Endodermal cell (in vitro differentiated cells): ENCODE measurements at places on chromosomes 12 and 14. TPM values are rescaled to one million over a fixed set of nuclear protein-coding genes. Genes with fewer than 3 reads are reported as not detected.

Gene MDGA2
- 0.59 to 1.2 TPM (median 0.82 TPM) in 3 replicates for total RNA-seq

Gene RPL10L
- not detected in 2 replicates for total RNA-seq

Gene TMEM179
- 11.9 and 15.7 TPM in 2 replicates for total RNA-seq

Gene RNASE3
- total RNA-seq, result not detected in 2 replicates

Gene MGP
- not detected in 3 replicates for total RNA-seq

Gene TESPA1
- not detected in 2 replicates for total RNA-seq

Gene ADAM20
- total RNA-seq, result 0.86 and 1.6 TPM in 2 replicates

Gene CABP1
- 0.25 and 0.86 TPM in 2 replicates for total RNA-seq

Gene ACYP1
- total RNA-seq, result 11.8 to 32.5 TPM (median 26.0 TPM) in 3 replicates

Gene DNAH10
- total RNA-seq, result 0.54 and 0.64 TPM in 2 replicates

Gene KRT71
- not detected in 2 replicates for total RNA-seq

DNA sequence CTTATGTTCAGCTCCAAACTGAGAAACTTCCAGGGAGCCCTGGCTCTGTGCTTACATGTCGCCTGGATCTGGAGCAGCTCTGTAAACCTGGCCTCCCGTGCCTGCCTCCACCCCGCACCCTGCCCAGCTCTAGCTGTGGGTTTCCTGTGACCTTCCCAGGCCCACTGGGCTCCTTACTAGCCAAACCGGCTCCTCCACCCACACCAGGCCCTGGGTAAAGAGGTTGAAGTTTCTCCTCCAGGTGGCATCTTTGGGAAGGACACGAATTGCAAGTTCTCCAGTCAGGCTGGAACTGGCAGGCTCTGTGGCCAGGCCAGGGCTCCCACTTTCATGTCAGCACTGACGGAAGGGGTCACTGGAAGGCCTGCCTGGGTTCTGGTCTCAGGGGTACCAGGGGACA lies 60.9 kb upstream of the ZFP36L1 start:
- H3K27me3 ChIP-seq, result no peaks in the 10 kb centered on the region
- no peak overlapping the region for H3K27ac ChIP-seq
- no peaks in the 10 kb centered on the region for H3K4me1 ChIP-seq
- H3K4me3 ChIP-seq, result no peak overlapping the region
- no peaks in the 10 kb centered on the region for H3K36me3 ChIP-seq

DNA sequence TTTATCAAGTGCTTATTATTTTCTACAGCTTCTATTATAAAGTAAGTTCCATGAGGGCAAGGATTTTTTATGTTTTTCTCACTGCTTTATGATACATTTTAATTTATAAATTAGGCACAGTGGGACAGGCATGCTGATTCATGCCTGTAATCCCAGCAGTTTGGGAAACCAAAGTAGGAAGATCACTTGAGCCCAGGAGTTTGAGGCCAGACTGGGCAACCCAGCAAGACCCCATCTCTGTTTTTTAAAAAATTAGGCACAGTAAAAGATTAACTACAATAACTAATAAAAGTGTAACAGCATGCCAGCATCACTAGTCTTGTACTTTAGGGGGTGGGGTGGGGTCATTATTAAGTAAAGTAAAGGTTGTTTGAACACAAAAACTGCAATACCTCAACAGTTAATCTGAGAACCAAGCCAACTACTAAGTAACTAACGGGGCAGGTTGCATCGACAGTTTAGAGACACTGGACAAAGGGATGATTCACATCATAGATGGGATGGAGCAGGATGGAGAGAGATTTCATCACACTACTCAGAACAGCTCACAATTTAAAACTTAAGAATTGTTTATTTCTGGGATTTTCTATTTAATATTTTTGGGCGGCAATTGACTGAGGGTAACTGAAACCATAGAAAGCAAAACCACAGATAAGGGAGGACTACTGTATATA lies 119.5 kb downstream of the PLEKHA5 start:
- H3K27me3 ChIP-seq, result no peaks in the 10 kb centered on the region
- H3K36me3 ChIP-seq, result no peaks in the 10 kb centered on the region
- no peak overlapping the region for H3K27ac ChIP-seq
- DNase-seq, result no peak

DNA sequence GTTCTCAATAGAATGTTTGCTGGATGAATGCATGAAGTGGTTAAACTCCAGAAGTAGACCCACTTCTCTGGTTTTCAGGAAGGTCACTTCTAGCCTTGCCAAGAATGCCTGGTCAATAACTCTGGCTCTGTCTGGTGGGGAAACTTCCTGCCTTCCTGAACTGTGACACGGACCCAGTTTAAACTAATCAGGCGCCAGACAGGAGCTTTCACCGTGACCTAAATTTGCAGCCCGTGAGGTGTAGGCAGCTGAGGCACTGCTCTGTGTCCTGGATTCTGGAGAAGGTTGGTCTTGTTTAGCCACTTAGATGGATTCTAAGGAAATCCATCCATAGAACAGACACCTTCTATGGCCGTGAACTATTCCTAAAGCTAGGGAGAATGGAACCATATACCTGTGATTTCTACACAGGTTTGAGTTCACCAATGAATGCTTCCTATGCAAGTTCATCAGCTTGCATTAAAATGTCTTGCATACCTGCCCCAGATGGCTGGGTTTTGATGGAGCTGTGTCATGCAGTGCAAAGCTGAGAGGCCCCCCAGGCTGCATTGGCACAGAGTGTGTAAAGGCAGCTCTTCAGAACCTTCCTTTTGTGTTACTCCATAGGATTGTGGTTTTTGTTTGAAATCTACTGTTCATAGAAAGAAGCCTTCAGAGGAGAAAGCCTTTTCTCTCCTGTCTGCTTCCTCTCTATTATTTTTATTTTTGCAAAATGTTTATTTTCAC lies 4.4 kb downstream of the CHST11 start:
- H3K4me1 ChIP-seq, result peaks cover 5% of the 10 kb centered on the region
- H3K36me3 ChIP-seq, result no peaks in the 10 kb centered on the region
- peak overlapping the region; percentile 12 for H3K4me3 ChIP-seq
- H3K27me3 ChIP-seq, result no peaks in the 10 kb centered on the region
- no peak overlapping the region for H3K27ac ChIP-seq
- peak; percentile 47 for DNase-seq

DNA sequence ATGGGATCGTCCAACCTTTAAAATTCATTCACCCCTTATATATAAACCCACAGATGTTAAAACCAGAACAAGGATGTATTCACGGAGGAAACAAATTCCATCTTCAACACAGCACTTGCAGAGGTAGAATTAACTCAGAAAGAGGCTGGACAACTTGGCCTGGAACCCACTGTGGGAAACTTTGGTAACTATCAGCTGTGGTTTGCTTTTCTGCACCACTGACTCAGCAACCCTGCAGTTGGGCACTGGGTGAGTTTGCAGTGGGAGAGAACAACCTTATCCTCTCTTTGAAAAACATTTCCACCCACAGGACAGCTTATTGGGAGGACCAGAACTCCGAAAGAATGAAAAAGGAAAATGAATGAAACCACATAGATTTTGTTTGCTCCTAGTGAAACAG lies 66.3 kb downstream of the ZNF664 start:
- no peak overlapping the region for H3K4me3 ChIP-seq
- H3K27me3 ChIP-seq, result no peaks in the 10 kb centered on the region
- no peaks in the 10 kb centered on the region for H3K36me3 ChIP-seq
- H3K4me1 ChIP-seq, result no peaks in the 10 kb centered on the region

GRCh38 chr14:89912667-89913211 lies 41.8 kb downstream of the EFCAB11 start:
- H3K4me1 ChIP-seq, result no peaks in the 10 kb centered on the region
- no peak for DNase-seq
- H3K4me3 ChIP-seq, result no peak overlapping the region
- no peaks in the 10 kb centered on the region for H3K36me3 ChIP-seq
- no peaks in the 10 kb centered on the region for H3K27me3 ChIP-seq
- peak overlapping the region; percentile 97 for H3K27ac ChIP-seq

- DNase-seq, result no peak
- H3K4me3 ChIP-seq, result no peak overlapping the region
- peak overlapping the region; percentile 4 for H3K27ac ChIP-seq
- H3K27me3 ChIP-seq, result peaks cover 25% of the 10 kb centered on the region
- H3K36me3 ChIP-seq, result no peaks in the 10 kb centered on the region
- H3K4me1 ChIP-seq, result no peaks in the 10 kb centered on the region
These were observed 191.9 kb downstream of the RAD51B start for GRCh38 chr14:68011406-68012028.

DNA sequence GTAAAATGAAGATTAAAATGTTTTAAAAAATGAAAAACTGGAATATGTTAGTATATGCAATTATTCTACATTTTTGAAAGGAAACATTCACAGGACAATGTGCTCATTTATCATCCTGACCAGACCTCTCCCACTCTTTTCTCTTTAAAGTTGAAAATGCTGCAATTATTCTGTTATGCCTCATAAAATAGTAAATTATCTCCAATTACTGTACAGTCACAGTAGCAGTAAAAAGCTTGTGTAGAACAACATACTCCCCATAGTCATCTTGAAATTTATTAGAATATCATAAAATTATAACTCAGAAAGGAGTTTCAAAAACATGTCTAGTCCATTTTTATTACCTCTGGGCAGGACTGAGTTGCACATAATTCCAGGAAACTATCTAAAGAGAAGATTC lies 250.3 kb downstream of the SYT1 start:
- DNase-seq, result no peak
- H3K4me3 ChIP-seq, result no peak overlapping the region
- no peaks in the 10 kb centered on the region for H3K4me1 ChIP-seq

DNA sequence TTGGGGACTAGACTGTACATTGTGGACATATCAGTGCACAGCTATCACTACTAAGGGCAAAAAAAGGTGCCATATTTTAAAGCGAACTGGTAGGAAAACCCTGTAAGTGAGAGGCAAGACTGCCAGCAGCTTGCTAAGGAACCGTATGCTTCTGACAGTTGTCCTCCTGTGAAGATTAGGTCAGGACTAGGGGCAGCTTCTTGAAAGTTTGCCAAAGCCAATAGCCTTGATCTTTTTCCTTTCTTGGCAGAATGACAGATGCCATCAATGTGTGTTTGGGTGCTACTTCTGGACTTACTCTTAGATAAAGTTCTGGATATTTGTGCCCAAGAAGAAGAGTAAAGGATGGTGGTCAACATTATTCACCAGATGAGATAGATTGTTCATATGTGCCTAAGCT lies 7.4 kb downstream of the DAAM1 start:
- H3K27ac ChIP-seq, result no peak overlapping the region
- peaks cover 26% of the 10 kb centered on the region for H3K4me1 ChIP-seq
- DNase-seq, result no peak
- H3K4me3 ChIP-seq, result no peak overlapping the region
- H3K27me3 ChIP-seq, result no peaks in the 10 kb centered on the region

DNA sequence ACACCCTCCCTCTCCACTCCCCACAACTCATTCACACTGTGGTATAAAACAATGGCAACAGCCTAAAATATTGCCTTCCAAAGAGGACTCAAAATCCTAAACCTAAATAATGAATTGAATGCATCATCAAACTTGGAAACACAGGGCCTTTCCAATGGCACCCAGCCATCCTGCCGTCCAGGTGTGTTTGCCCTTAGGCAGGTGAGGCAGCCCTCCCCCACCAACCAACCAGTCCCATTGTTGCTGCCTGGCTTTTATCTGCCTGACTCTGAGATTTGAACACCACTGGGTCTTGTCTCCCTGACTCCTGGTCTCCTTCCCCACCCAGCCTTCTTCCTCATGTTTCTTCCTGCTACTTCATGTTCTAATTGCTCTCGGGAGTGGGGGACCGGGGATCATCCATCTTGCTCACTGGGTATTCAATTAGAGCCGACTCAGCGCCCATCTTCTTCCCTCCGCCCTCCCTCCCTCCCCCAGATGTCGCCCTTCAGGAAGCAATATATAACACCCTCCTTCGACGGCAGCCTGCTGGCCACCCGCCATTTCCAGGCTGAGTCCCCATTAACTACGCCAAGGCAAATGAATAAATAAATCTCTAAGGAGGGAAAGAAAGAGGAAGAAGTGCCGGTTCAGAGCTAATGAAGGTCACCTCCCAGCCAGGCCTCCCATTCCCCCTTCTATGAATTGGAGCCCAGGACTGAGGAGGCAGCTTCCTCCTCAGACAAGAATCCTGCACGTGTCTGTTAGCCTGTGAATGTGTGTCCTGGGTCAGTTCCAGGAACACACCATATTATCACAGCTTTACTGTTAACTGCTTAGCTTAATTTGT lies 36.3 kb upstream of the NTF3 start:
- no peak overlapping the region for H3K4me3 ChIP-seq
- no peak overlapping the region for H3K27ac ChIP-seq
- H3K27me3 ChIP-seq, result no peaks in the 10 kb centered on the region
- no peaks in the 10 kb centered on the region for H3K36me3 ChIP-seq

DNA sequence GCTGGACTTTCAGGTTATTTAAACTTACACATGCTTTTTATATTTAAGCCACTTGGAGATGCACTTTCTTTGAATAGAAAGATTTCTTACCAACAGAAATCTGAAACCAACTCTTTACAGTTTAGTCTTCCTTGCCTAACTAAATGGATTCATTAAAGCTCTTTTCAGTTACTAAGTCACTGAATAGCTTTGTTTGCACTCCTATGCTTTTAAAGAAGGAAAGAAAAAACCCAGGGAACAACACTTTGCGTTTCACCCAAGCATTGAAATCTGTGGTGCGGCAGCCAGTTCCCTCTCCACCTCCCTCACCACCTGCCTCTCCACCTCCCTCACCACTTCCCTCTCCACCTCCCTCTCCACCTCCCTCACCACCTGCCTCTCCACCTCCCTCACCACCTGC lies 70.3 kb downstream of the RIMBP2 start:
- no peaks in the 10 kb centered on the region for H3K27me3 ChIP-seq
- H3K27ac ChIP-seq, result no peak overlapping the region
- no peaks in the 10 kb centered on the region for H3K4me1 ChIP-seq
- DNase-seq, result no peak
- H3K4me3 ChIP-seq, result no peak overlapping the region

GRCh38 chr14:96748362-96748761 lies 48.8 kb upstream of the VRK1 start:
- no peak overlapping the region for H3K27ac ChIP-seq
- no peak for DNase-seq
- H3K27me3 ChIP-seq, result peaks cover 9% of the 10 kb centered on the region
- no peak overlapping the region for H3K4me3 ChIP-seq
- H3K36me3 ChIP-seq, result no peaks in the 10 kb centered on the region
- no peaks in the 10 kb centered on the region for H3K4me1 ChIP-seq

- peak overlapping the region; percentile 52 for H3K27ac ChIP-seq
- peaks cover 34% of the 10 kb centered on the region for H3K27me3 ChIP-seq
- no peak for DNase-seq
- H3K4me1 ChIP-seq, result peaks cover 3% of the 10 kb centered on the region
- H3K36me3 ChIP-seq, result no peaks in the 10 kb centered on the region
- H3K4me3 ChIP-seq, result no peak overlapping the region
These were observed 79.7 kb downstream of the EML1 start for GRCh38 chr14:99872786-99873440.
